SW480 (cell line): ENCODE measurements at places on chromosomes 7 and 10.

- DNase-seq: no peak
These were observed 12.5 kb downstream of the LYZL2 start for GRCh38 chr10:30617070-30617469.

- no peak for DNase-seq
These were observed 4.2 kb downstream of the PAX2 start for GRCh38 chr10:100749309-100750217.

GRCh38 chr10:64093946-64094535, 572.8 kb downstream of the REEP3 start:
- no peak for DNase-seq

DNA sequence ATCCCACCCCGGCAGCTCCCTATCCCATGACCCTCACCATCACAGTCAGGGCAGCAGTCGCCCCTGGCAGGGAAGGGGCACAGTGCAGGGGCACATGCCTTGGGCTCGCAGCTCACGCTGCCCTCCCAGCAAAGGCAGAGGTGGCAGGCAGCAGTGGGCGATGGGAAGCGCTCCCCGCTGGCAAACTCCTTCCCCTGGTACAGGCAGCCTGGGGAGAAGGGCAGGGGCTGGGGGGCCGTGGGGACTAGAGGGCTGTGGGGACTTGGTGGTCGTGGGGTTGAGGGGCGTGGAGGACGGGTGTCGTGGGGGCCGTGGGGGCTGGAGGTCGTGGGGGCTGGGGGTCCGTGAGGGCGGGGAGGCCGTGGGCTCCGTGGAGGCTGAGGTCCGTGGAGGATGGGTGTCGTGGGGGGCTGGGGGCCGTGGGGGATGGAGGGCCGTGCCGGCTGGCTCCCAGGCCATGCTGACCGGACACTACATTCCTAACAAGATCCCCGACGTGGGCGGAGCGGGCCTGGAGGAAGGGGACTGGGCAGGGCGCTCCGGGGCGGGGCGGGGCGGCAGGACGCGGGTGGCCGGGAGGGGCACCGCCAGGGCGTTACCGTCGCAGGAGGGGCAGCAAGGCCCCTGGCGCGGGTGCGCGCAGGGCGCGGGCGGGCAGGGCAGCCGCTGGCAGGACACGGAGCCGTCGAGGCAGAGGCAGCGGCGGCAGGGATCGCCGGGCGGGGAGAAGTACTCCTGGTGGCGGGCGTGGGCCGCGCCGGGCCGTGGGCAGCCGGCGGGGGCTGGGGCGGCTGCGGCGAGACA, 20.0 kb downstream of the KCP start:
- DNase-seq: peak; percentile 40

DNA sequence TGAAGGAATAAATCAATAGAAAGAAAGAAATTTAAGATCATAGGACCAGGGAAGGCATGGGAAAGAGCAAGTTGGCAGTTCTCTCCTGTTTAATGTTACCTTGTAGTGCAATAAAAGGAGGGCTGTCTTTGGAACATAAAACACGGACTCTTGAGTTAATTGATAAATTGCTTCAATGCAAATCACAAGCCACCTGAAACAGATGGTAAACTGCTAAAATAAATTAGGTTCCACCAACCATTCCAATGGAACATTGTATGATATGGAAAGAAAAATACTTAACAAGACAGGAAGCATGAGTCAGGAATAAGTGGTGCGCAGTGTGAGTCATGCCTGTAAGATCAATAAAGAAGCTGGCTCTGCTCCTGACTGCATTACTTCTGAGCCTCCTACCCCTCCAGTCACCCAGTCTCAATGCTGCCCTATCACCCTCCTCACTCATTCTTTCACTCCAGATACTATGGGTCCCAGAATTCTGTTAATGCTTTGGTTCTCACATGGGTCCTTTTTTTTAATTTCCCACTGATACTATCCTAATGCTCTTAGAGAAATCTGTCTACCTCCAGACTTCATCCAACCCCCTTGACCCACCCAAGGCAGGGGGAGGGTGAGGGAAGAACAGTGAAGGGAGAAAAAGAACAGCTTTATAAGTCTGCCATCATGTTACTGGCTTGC, 78.9 kb downstream of the LRRC17 start:
- DNase-seq: peak; percentile 94

DNA sequence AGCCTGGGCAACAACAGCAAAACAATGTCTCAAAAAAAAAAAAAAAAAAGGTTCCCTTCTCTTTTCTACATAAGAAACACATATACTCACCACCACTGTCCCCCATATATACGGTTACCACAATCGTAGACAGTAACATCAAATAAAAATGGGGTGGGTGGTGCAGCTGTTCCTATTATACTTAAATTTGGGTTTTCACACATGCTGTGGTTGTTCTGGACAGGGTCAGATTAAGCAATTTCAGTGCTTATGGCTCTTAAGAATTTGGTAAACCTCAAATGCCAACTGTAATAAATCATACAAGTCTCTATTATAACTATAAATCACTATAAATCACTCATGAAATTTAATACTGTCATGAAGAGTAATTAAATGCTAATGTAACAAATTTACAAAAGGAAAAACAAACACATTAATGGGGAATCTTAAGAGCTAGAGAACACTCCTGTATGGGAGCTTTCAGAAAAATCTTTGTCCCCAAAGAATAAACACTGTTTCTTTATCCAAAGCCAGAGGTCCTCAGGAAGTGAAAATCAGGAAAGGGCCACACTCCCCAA, 143.6 kb downstream of the GLI3 start:
- no peak for DNase-seq

DNA sequence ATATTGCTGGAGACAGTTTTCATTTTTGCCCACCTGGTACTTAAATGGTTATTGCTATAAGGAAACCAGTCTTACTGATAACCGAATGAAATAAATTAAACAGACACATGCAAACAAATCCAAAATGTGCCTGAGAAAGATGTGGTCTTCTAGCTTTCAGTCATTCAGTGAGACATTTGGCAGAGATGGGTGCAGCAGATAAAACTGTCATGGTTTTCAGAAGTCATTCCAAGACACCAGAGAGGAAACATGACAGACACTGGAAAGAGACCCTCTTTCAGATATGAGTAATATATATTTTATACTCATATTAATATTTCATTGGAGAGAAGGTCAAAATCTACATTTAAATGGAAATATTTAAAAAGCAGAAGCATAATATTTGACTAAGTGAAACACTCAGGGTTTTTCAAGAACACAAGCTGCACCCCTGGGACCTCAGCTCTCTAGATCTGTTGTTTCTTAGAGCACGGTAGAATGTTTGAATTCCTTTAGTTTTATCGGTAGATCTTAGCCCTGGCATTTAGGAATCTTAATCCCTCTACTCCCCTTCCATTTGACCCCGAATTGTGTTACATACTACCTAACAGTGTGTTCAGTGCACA, 246.1 kb downstream of the AUTS2 start:
- DNase-seq: no peak

- peak; percentile 43 for DNase-seq
These were observed 40.3 kb downstream of the PDGFA start for GRCh38 chr7:479115-479947.

- DNase-seq: no peak
These were observed 25.1 kb downstream of the PWWP2B start for GRCh38 chr10:132421847-132422751.

DNA sequence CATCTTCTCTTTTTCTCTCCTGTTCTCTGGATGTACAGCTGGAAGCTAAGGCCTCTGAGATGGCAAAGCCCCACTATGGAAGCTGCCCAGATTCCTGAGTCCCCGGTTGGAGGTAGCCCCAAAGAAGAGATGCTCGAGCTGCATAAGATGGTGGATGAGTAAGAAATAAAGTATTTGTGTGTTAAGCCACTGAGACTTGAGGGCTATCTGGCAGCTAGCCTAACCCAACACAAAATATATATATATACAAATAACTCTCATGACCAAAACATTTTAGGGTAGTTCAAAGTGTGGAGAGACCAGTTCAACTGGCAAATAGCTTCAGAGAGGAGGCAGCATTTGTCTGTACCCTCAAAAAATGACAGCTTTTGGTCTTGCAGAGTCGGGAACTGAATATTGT, 72.4 kb upstream of the PDE1C start:
- no peak for DNase-seq

DNA sequence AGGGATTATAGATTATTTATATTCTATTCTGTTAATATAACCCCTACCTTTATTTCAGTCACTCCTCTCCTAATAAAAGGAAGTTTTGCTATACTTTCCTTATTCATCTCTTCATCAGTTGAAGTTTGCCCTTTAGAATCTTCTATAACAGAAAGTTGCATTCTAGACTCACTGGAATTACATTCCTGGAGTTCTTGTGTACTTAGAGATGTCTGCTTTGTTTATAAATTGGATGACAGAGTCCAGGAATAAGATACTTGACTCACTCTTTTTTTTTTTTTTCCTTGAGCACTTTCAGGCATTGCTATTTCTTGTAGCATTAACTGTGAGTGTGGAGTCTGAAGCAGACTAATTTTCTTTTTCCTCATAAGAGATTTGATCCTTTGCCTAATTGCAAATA, 640.8 kb downstream of the XPNPEP1 start:
- DNase-seq: no peak

DNA sequence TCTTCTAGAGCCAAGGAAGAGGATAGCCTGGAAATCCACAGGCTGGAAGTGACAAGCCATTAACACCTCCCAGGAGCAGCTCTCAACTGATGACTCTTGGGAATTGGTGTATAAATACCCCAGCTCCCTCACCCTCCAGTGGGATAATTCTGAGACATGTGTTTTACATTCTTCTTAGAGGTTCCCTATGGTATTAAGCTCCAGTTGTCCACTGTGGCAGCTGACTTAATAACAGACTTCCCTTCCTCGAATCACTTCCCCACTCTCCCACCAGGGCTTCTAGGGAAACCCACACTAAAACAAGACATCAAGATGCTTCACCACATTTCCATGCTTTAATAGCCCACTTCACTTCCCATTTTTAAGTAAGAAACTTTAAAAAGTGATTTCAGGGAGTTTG, 47.2 kb downstream of the FAM107B start:
- no peak for DNase-seq

GRCh38 chr7:129719980-129720732, 108.6 kb downstream of the NRF1 start:
- no peak for DNase-seq

DNA sequence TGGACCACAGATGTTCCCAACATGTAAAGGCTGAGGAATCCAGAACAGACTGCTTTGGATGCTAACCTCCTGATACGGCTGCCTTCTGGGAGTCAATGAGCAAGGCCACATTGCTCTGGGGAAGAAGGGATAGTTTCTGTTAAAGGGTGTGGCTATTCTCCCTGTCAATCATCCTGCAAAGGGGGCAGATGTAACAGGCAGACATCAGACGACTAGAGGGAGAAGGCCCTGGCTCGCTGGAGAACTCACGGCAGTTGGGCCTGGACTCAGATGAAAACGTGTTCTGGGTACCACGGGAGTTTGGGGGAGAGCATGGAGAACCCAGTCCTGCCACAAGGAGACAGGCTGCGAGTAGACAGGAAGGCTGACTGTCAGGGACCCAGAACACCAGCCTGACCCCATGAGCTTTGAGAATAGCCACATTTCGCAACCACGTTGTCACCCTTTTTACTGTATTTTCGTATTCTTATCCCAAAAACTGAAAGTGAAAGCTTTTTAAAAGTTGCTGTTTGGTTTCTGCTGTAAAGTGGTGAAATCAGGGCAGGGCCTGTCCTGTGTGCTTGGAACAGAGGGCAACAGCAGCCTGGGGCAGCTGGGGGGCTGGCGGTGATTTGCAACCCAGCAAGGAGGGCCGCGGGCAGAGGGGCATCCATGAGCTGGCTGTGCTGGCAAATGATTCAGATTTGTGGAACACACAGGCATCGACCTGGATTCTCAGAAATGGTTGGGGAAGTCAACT, 95.3 kb downstream of the MYOF start:
- no peak for DNase-seq

DNA sequence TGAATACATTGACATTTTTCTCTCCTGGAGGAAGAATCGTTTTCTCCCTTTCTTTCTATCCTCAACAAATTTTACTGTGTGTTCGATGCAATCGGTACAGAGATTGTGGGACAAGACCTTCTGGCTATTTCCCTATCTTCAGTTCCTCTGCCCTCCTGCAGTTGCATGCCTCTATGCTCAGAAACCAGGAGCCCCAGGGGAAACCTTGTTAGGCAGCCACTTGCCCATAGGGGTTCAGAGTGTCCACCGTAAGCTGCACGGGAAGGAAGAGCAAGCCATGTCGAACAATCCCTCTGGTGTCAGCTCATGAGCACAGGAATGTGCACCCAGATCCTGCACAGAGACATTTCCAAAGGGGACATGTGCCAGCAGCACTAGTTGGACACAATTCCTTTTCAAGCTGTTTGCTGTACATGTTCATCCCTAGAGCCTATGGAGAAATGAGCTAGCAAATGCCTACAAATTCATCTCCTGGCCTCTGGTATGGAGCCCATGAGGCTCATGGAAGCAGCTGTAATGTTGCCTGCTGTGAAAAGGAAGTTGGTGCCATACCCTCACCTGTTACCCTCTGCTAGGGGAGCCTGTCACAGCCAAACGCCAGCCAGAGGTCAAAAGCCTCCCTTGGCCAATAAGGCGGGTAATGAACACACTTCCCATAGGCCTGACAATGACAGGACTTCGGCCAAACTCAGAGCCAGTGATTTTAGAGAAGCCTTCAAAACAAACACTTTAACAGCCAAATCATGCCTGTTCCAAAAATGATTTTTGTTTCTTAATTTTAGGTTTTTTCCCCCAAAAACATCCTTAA, 35.9 kb upstream of the ASAH2 start:
- DNase-seq: no peak

- no peak for DNase-seq
These were observed 241.5 kb downstream of the WDR37 start for GRCh38 chr10:1297566-1298301.

DNA sequence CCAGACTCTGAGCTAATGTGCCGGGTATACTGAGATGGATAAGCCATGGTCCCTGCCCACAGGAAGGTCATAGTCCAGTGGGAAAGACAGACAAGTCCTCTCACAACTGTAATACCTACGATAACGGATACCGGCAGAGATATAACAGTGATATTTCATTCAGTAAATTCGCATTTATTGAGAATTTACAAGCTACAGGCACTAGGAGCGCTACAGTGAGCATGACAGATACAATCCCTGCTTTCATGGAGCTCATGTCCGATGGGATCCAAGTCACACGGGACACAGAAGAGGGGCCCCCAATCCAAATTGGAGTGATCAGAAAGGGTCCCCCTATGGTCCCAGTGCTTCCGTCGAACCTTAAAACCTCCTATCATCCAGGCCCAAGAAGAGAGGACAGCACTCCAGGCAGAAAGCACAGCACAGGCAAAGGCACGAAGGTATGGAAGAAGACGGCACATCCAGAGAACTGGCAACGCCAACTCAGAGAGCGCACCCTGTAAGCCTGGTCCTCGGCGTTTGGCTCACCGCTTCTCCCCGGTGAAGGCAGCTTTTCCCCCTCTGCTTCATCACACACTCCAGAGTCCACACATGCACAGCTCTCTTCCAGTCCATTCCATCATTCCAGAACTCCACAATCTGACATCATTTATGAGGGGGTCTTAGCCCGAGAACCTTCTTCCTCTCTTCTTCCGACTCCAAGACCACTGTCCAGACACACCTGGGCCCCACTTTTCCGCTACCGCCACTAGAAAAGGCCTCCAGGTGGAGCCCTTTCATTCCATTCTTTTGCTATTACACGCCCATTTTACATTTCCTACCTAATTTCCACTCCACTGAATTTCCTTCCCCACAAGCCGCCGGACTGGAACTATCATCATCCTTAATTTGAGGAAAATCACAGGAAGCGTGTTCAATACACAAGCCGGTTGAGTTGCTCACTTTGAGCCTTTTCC, 47.8 kb upstream of the NKX2-3 start:
- peak; percentile 19 for DNase-seq

GRCh38 chr10:116269619-116270018, 3.4 kb downstream of the GFRA1 start:
- no peak for DNase-seq
